ENCODE measurements at places on chromosomes 7 and 10.

DNA sequence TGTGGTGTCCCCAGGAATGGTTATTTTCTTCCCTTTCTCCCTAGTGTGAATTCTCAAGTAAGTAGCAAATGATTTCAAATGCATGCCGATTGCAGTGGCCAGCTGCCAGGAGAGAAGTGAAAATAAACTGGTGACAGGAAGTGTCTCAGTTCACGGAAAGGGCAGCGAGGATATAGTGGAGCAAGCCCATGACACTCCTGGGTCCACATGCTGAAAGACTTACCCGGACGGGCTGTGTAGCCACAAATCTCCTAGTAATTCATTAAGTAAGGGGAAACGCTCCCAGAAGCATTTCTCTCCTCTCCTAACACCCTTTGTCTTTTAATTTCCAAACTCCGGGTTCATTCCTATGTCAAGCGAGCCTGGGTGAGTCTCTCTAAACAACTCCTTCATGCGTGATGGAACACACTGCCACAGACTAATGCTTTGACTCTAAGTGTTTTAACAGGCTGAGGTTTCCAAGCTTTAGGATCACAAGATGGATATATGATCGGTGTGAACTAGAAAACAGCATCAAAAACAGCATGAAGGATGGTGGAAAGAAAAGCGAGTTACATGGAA, 125.6 kb downstream of the CYP26A1 start:
- no peak for DNase-seq

GRCh38 chr7:70807650-70808049, 324.3 kb upstream of the GALNT17 start:
- DNase-seq = no peak

- no peak for DNase-seq
Observed at GRCh38 chr7:99308461-99309074, 17.1 kb upstream of the ARPC1A start.

- DNase-seq = no peak
Observed at GRCh38 chr7:131859147-131859821, 302.9 kb upstream of the PODXL start.

Data from activated T-helper 1 cell treated with anti-CD3 and anti-CD28 coated beads, Interleukin-2, amount 50 U/mL, for 16 hours (primary cell).